ENCODE measurements at places on chromosomes 12 and 14. TPM values are rescaled to one million over a fixed set of nuclear protein-coding genes. Genes with fewer than 3 reads are reported as not detected.
A peak's percentile ranks its signal among the peaks of the same experiment; 100 is the strongest.

DNA sequence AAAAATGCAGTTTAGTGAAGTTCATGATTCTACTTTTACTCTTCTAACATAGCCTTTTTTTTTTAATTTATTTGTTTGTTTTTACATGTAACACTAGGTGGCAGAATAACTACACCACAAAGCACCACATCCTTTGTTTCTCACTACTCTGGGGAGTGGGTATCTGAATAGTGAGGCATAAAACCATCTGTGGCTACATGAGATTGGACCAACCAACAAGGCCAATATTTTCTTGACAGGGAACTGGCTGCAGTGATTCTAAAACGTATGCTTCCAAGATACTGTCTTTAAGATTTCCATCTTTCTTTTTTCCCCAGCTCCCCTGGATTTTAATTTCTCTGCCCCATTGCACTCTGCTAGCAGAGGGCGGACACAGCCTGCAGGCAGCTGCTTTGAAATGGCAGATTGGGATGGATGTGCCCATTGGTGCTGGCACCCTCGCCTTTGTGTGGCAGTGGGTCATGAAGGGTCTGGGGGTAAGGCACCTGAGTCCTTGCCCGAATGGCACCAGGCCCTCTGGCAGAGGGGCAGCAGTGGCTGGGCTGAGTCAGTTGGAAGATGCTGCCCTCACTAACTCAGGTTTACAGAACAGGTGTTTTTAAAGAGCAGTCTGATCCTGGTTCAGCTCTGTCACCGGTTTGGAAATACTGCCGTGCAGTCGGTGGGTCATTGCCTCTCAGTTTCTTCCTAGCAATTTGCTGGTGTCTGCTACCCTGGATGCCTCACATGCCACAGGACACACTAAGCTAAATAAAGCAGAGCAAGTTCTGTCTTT lies 429.1 kb downstream of the RAD51B start:
- DNase-seq, result peak; percentile 31
- H3K27ac ChIP-seq, result no peak overlapping the region
- H3K36me3 ChIP-seq, result no peaks in the 10 kb centered on the region
- H3K4me3 ChIP-seq, result no peak overlapping the region
- peaks cover 12% of the 10 kb centered on the region for H3K4me1 ChIP-seq
- no peaks in the 10 kb centered on the region for H3K27me3 ChIP-seq

- no peaks in the 10 kb centered on the region for H3K36me3 ChIP-seq
- DNase-seq, result no peak
- H3K27me3 ChIP-seq, result no peaks in the 10 kb centered on the region
- H3K4me1 ChIP-seq, result no peaks in the 10 kb centered on the region
- H3K4me3 ChIP-seq, result no peak overlapping the region
- no peak overlapping the region for H3K27ac ChIP-seq
These were observed 404.7 kb upstream of the FLRT2 start for GRCh38 chr14:85125291-85125670.

GRCh38 chr12:132267873-132268272 lies 61.5 kb downstream of the GALNT9 start:
- H3K4me1 ChIP-seq, result no peaks in the 10 kb centered on the region
- no peak overlapping the region for H3K4me3 ChIP-seq
- no peaks in the 10 kb centered on the region for H3K27me3 ChIP-seq
- no peak for DNase-seq
- no peaks in the 10 kb centered on the region for H3K36me3 ChIP-seq

DNA sequence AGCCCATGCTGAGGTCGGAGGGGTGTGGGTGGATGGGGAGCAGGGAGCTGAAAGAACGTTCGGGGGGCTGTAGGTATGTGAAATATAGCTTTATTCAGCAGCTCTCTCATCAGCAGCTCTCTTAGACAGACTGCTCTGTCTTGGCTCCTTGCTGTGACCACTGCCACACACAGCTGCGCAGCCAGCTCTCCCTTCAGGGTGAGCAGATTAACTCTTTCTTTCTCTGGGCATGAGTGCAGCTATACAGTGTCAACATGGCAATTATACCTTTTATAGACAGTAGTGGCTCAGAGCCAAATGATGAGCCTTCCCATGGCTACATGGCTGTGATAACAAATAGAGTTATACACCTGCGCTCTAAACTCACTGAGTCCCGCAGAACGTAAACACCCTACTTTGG lies 137.7 kb upstream of the NEDD1 start:
- no peak overlapping the region for H3K27ac ChIP-seq
- H3K4me1 ChIP-seq, result no peaks in the 10 kb centered on the region
- H3K36me3 ChIP-seq, result no peaks in the 10 kb centered on the region
- no peak overlapping the region for H3K4me3 ChIP-seq
- H3K27me3 ChIP-seq, result peaks cover 5% of the 10 kb centered on the region

DNA sequence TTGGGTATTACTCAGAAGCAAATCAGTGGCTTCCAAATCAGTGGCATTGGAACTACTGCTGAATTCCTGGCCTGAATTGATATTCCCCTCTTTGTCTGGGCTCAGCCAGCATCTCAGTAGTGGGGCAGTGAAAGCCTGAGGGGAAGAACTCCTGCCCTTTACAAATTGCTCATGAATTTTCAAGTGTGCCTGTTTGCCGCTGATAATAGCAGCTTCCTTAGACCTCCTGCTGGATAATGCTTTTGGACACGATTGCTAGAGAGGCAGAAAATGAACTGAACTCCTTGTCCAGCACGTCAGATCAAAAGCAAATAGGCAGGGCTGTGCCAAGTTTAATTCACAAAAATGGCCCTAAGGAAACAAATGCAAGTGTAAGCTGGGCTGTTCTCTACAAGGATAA lies 91.3 kb upstream of the GZMB start:
- H3K27me3 ChIP-seq, result peaks cover 33% of the 10 kb centered on the region
- H3K36me3 ChIP-seq, result no peaks in the 10 kb centered on the region
- no peak overlapping the region for H3K4me3 ChIP-seq
- H3K4me1 ChIP-seq, result peaks cover 8% of the 10 kb centered on the region
- DNase-seq, result no peak
- H3K27ac ChIP-seq, result no peak overlapping the region

DNA sequence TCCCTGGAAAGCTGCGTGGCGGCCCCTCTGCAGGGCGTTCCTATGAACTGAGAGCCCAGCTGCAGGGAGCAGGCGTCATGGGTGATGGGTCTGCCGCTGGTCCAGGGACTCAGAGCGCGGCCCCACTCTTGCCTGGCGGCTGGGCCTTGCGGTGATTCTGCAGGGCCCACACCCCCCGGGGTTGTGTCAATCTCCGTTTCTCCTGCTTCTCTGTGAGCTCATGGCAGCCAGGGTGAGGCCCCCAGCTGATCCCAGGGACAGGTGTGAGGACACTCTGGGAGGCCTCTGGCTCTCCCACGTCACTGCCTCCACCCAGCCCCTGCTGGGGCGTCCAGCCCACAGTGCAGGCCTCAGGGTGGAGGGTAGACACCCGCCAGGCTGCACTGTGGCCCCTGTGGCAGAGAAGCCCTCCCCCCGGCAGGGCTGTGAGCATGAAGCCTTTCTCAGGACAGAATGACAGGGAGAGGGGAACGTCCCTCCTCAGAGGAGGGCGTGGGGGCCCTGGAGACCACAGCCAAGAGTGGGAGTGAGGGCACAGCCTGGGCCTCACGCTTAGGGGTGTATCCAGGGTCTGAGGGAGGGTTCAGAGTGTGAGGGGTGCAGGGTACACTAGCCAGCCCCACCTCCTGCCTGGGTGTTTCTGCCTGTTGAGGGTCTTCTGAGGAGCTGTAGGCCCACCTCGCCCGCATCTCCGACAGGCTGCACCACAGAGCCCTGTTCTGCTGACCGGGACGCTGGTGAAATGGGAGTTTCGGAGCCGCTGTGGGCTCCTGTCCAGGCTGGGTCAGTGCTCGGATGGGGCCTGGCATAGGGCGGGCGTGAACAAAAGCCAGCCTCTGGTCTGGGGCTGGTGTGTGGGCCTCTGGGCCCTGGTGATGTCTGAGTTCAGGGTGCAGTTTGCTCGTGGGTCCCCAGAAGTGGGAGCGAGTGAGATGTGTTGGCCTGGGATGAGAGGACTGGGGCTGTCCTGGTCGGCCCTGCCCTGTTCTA lies 26.7 kb upstream of the CRIP2 start:
- H3K36me3 ChIP-seq, result no peaks in the 10 kb centered on the region
- no peak overlapping the region for H3K27ac ChIP-seq
- no peaks in the 10 kb centered on the region for H3K4me1 ChIP-seq
- H3K4me3 ChIP-seq, result no peak overlapping the region
- DNase-seq, result no peak

- no peaks in the 10 kb centered on the region for H3K27me3 ChIP-seq
- peaks cover 18% of the 10 kb centered on the region for H3K36me3 ChIP-seq
- no peak overlapping the region for H3K4me3 ChIP-seq
- no peak overlapping the region for H3K27ac ChIP-seq
These were observed 5.7 kb downstream of the CRADD start for GRCh38 chr12:93682846-93683261.

DNA sequence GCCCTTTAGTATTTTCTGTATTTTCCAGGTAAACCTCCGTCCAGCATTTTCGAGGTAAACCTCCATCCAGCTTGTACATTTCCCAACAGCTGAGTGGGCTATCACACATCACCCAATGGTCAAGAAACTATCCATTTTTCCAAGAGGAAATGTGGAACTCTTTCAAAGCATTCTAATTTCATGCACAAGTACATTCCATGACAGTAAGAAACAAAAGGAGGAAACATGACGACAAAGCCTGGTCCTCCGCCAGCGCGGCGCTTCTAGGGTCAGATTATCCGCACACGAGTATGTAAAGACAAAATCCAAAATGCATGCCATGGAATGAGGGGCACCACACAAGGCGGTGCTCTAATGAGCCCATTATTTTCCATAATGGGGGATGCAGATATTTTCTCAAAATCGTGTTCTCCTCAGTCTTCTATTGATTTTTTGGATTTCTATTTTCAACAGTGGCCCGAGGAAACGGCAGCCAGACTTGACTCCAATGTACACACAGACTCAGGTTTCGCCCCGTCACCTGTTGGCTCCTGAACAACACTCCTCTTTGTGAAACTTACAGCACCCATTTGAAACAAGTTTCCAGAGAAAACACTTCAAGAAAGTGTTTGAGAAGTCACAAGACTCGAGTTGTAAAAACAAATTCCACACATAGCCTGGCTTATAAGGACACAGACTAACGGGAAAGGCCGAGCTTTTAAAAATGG lies 107.4 kb downstream of the PRICKLE1 start:
- H3K4me3 ChIP-seq, result peak overlapping the region; percentile 33
- no peak for DNase-seq
- peaks cover 8% of the 10 kb centered on the region for H3K4me1 ChIP-seq

DNA sequence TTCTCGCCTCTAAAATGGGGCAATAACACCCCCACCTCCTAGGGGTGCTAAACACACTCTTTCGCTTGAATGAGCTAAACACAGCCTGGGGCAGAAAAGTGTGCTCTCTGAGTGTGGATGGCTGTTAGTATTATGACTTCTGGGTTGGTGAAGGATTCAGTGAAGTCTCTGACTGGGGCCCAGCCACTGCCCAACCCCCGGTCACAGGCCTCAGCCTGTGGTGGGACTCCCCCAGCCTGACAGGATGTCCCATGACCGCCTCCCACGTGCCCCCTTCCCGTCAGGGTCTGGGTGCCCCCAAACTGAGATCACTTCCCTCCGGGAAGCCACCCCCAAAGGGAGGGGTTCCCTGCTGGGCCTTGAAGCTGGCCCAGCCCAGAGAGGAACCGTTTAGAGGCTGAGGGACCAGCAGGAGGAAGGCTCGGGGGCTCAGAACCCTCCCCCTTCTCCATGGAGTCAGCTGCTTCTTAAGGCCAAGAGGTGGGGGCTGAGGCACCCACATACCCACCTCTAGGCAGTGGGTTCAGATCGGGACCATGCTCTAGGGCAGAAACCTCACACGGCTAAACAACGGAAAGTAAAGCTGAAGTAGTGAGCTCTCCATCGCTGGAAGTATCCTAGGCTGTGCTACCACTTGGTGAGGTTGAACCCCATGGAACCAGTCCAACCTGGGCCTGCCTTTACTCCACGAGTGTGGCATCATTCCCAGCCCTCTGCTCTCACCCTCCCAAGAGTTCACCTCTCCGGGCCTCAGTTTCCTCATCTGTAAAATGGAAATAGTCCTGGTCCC lies 13.8 kb downstream of the DTX1 start:
- H3K27ac ChIP-seq, result peak overlapping the region; percentile 8
- H3K36me3 ChIP-seq, result no peaks in the 10 kb centered on the region
- peak; percentile 65 for DNase-seq
- peak overlapping the region; percentile 39 for H3K4me3 ChIP-seq

GRCh38 chr12:129467289-129467688 lies 436.5 kb downstream of the TMEM132D start:
- no peaks in the 10 kb centered on the region for H3K27me3 ChIP-seq
- H3K36me3 ChIP-seq, result no peaks in the 10 kb centered on the region
- no peak overlapping the region for H3K27ac ChIP-seq
- no peaks in the 10 kb centered on the region for H3K4me1 ChIP-seq
- no peak for DNase-seq

GRCh38 chr12:124406043-124406442 lies 111.2 kb downstream of the RFLNA start:
- no peaks in the 10 kb centered on the region for H3K27me3 ChIP-seq
- no peak for DNase-seq
- H3K4me1 ChIP-seq, result peaks cover 7% of the 10 kb centered on the region
- H3K36me3 ChIP-seq, result peaks cover 2% of the 10 kb centered on the region
- H3K27ac ChIP-seq, result no peak overlapping the region

GRCh38 chr12:7856516-7856915 lies 16.2 kb downstream of the SLC2A14 start:
- no peak overlapping the region for H3K27ac ChIP-seq
- H3K27me3 ChIP-seq, result peaks cover 29% of the 10 kb centered on the region
- DNase-seq, result no peak
- H3K36me3 ChIP-seq, result no peaks in the 10 kb centered on the region
- peaks cover 2% of the 10 kb centered on the region for H3K4me1 ChIP-seq

- H3K4me3 ChIP-seq, result no peak overlapping the region
- peaks cover 37% of the 10 kb centered on the region for H3K36me3 ChIP-seq
- H3K27ac ChIP-seq, result no peak overlapping the region
These were observed 8.6 kb downstream of the GIT2 start for GRCh38 chr12:109987615-109988014.

DNA sequence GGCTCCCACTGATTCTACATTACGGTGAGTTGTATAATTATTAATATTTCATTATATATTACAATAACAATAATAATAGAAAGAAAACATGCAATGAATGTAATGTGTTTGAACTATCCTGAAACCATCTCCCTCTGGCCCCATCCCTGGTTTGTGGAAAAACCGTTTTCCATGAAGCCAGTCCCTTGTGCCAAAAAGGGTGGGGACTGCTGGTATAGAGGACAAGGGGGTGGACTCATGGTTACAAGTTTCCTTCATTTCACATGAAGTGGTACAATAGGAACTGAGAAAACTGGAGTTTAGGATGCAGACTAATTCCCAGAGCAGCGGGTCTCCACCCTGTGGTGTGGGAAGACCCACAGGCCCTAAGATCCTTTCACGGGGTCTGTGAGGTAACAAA lies 3.0 kb upstream of the C1RL start:
- H3K4me3 ChIP-seq, result no peak overlapping the region
- peaks cover 14% of the 10 kb centered on the region for H3K36me3 ChIP-seq
- no peaks in the 10 kb centered on the region for H3K27me3 ChIP-seq
- no peak overlapping the region for H3K27ac ChIP-seq
- DNase-seq, result no peak

The CCND2 gene
- 438 TPM for total RNA-seq

The NAP1L1 gene
- 576 TPM for total RNA-seq

The CAPS2 gene
- total RNA-seq, result 9.4 TPM

The AICDA gene
- not detected for total RNA-seq

The AMIGO2 gene
- 20.2 TPM for total RNA-seq

The BCL7A gene
- 6.3 TPM for total RNA-seq

The PIP4K2C gene
- total RNA-seq, result 24.1 TPM
